CD4-positive, alpha-beta T cell treated with Interleukin-6 for 4 hours (primary cell): ENCODE measurements at places on chromosomes 13 and 19.

- DNase-seq: no peak
These were observed 1.3 kb upstream of the C3 start for GRCh38 chr19:6721773-6722172.

GRCh38 chr19:41623360-41623759, 3.5 kb downstream of the CEACAM4 start:
- no peak for DNase-seq

GRCh38 chr13:19767966-19768365, 14.8 kb downstream of the PSPC1 start:
- DNase-seq: no peak

DNA sequence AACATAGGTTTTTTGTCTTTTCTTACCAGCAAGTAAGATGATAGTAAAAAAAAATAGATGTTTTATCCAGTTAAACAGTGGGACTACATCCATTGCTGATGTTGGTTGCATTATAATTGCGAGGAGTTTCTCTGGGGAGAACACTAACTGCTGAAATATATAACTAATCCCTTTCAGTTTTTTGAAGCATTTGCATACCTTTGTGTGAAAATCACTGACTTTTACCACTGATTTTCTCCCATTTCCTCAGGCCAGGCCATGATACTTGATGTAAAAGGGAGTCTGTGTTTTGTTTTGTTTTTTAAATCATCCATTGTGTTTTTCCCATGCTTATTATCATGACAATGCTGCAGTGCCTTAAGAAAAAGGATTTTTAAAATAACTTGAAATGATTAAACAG, 699.5 kb downstream of the PCDH9 start:
- no peak for DNase-seq
